Urinary bladder (tissue), 4 donors: ENCODE measurements at places on chromosomes 7 and 10. TPM values are rescaled to one million over a fixed set of nuclear protein-coding genes. Genes with fewer than 3 reads are reported as not detected.
A peak's percentile ranks its signal among the peaks of the same experiment; 100 is the strongest.

DNA sequence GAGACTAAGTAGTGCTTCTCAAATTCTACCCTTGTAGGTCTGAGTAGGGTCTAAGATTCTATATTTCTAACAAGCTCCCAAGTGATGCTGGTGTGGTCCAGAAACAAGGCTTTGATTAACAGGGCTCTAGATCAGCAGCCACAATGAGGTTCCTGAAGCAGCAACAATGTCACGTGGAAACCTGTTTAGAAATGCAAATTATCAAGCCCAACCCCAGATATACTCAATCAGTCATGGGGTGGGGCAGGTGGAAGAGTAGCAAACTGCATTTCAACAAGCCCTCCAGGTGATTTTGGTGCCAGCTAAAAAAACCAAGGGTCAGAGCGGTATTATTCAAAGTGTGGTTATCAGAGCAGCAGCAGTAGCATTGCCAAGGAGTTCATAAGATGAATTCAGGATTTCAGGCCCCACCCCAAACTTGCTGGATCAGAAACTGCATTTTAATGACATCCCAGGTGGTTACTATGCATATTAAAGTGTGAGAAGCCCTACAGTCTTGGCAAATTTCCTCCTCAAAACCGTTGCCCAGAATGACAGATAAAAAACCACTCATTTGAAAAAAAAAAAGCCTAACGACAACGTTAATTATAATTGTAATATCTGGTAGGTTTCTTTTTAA lies 199.2 kb downstream of the AHR start:
- DNase-seq: no peak

- no peak for DNase-seq
Observed at GRCh38 chr7:133887459-133887858, 239.7 kb upstream of the LRGUK start.

- DNase-seq: peak; percentile 74
Observed at GRCh38 chr7:4189131-4189570, 492.9 kb upstream of the FOXK1 start.

GRCh38 chr7:108097703-108098102 lies 32.5 kb downstream of the LAMB4 start:
- no peak for DNase-seq

DNA sequence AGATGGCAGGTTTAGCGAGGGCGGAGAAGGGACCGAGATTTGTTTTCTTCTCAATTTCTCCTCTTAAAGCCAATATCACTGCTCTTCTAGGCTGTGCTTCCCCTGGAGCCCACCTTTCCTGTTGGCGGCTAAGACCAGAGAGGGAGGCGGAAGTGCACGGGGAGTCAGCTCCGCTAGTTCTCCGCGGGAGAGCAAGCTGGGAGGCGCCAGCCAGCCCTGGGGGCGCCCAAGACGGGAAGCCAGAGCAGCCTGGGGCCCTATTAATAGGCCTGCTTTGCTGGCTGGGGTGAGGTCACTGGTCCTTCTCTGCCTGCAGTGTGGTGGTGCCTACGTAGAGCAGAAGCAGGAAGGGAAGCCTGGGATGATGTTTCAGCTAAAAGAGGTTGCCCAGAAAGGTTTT lies 61.6 kb downstream of the LSM5 start:
- no peak for DNase-seq

DNA sequence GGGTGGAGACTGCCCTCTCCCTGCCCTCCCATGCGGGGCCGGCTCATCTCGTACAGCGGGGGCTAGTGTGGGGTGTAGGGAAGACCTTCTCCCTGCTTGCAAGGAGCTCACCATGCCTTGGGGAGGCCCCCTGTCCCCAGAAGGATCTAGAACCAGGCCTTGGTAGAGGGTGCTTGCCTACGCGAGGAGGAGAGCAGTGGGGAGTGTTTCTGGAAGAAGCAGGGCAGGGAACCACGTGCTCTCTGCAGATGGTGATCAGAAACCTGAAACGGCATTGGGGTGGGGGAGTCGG lies 2.7 kb downstream of the MAFK start:
- no peak for DNase-seq

GRCh38 chr10:7153750-7154149 lies 257.1 kb downstream of the SFMBT2 start:
- no peak for DNase-seq

DNA sequence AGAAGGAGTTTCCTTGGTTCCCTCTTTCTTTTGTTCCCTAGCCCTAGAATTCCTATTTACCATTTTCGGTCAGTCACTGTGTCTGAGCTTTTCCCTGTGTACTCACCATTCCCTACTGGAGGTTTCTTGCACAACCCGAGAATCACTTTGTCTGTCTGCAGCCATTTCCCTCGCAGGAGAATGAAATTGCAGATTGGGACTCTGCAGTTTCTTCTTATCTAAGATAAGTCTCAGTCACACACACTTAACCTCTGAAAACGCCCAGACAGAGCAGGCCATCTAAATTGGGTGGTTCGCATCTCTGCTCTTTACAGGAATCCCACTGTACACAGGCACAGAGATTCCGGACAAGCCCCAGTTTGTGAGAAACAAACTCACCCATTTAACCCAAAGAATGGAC lies 58.6 kb upstream of the CNTNAP2 start:
- no peak for DNase-seq

DNA sequence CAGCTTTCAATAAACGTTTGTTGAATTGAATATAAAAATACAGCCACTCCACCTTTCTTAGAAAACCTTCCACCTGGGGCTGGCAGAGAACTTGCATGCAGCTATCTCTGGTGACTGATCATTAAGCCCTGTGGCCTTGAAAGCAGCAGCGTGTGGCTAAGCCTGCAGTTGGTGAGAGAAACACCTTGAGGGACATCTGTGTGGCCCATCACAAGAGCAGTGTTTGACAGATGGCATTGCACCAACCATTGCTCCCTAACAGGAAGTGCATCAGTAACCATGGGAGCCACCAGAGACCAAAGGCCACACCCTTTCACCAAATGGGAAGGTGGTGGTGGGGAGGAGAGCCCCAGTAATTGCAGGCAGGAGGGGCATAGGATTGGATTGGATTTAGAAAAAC lies 22.4 kb downstream of the RHOBTB1 start:
- DNase-seq: no peak

Gene KNDC1
- polyA plus RNA-seq: 0.47 TPM

Gene IKZF1
- polyA plus RNA-seq: 3.5 TPM

Gene TSPAN13
- 38.5 TPM for polyA plus RNA-seq

Gene PAPOLB
- 0.04 TPM for polyA plus RNA-seq
